ENCODE measurements at places on chromosomes 12 and 14.

DNA sequence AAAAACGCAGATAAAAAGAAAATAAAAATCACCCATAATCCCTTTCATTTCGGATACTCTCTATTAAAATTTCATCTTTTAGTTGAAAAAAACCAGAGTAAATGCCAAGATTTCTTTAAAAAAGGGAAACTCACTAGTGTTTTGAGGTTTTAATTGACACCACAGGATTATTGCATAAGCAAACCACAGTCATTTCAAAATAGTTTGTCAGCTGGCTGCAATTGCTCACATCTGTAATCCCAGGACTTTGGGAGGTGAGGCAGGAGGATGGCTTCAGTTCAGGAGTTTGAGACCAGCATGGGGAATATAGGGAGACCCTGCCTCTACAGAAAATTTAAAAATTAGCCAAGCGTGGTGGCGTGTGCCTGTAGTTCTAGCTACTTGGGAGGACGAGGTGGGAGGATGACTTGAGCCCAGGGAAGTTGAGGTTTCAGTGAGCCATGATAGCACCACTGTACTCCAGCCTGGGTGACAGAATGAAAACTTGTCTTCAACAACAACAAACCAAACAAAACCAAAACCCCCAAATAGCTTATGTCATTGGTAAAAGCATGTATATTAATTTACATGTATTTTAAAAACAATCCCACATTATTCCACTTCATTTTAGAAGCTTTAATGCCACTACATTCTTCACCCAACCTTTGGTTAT is 48.8 kb downstream of the SYNE2 start:
- DNase-seq, result no peak

DNA sequence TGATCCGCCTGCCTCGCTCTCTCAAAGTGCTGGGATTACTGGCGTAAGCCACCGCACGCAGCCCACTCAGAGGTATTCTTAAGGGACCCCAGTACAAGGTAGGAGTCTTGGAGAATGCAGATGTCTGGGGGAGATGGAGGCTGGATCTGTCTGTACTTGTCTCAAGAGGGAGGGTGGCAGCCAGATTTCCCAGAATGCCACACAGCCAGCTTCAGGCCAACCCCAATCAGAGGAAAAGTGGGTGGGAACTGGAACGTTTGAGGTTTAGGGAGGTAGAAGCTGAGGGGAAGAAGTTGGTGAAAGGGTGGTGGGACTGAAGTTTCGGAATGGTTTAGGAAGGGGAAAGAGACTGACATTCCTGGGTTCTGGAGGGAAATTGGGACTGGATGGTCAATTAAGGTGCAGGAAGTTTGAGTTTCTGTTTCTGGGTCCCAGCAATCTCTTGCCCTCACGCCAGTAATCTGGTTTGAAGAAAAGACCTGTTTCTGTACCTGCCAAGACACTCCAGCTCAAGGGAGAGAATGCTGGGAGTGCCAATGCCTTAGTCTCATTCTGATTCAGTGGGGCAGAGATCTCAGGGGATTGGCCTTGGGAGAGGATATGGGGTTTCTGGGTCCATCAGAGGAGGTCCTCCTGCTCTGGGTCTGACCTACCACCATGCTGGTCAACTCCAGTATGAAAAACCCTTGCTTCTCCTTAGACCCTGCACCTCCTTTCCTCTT is 8.1 kb upstream of the ZNF385A start:
- no peak for DNase-seq

GRCh38 chr12:100184549-100185145 is 16.0 kb upstream of the ACTR6 start:
- no peak for DNase-seq

DNA sequence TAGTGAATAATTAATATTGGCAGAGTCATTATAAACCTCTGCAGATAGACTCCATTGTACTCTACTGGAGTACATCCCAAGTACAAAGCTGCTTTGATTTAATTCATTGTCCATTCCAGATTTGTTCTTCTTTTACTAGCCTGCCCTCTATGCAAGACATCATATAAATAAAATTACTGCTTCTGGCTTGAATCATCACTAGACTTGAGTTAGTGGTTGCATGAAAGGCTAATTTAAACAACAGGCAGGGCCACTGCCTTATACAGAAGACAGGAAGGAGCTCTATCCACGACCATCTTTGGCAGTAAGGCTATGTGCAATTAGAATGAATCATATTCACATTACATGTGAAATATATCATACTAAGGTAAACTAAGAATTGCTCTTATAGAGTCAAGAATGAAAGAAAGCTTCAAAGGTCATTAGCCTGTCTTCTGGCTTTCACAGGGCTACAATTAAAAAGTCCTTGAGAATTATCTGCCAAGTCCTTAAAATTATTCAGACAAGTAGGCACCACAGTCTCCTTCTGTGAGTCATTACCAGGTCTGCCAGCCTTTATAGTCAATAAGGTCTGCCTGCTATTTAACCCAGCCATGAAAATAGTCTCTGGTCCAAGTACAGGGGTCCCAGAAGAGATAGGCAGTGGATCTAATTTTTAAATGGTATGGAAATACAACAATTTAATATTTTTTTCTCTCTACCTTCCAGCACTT is 631.8 kb downstream of the TMTC2 start:
- DNase-seq, result no peak

- DNase-seq, result no peak
Measured at GRCh38 chr14:102630881-102631280, 38.4 kb downstream of the RCOR1 start.

DNA sequence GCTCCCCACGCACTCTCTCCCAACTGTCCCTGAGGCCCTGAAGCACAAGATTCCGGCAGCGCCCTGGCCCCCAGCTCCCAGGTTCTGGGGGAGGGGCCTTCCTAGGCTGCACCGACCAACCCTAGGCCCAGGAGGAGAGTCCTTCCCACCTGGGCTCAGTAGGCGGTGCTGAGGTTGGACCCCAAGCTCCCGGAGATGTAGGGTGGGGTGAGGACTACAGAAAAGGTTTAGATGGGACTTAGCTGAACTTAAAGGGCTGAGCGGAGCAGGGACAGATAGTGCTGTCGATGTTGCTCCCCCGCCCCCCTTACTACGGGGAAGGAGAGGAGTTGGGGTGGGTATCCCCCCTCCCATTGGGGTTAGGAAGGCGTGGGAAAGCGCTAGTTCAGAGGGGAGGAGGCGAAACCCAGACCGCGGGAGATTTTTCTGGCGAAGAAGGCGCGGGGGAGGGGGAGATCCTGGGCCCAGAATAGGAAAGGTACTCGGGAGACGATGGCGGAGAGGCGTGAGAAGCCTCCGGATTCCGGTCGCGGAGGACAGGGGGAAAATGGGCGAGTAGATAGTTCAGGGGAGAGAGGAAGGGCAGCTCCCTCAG is 4.2 kb upstream of the BAZ2A start:
- DNase-seq, result peak; percentile 93

DNA sequence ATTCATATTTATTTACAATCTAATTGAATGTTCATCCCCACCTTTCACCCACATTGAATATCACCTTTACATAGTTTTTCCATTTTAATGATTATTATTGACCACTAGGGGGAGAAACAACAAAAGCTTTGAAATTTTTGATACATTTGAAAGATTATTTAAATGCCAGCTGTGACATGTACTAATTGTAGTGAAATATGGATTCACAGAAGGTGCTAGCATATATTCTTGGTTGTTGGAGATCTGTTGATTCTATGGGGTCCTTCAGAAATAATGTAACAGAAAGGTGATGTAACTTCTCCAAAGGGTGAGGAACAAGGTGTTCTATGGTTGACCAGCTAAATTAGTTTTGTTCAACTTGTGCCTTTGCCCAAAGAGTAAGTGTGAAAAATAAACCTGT is 22.4 kb upstream of the GPR33 start:
- peak; percentile 32 for DNase-seq

- no peak for DNase-seq
Measured at GRCh38 chr14:62800577-62800976, 244.7 kb downstream of the KCNH5 start.

GRCh38 chr12:94133964-94134795 is 14.2 kb upstream of the PLXNC1 start:
- peak; percentile 73 for DNase-seq

DNA sequence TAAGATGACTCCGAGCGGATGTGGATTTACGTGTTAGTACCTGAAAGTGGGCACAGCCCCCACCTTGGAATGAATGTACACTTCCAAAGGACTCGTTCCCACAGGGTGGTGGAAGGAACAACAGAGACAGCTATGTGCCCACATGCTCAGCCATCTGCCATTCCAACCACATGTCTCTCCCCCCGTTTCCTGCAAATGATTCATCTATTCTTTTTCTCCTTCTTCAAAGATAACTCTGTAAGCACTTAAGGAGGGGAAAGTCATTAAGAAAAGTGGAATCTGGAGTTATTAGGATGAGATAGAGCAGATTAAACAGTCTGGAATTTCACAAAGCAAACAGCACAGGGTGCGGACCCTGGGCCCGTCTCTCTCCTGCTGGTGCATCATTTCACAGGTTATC is 18.5 kb upstream of the DUSP6 start:
- DNase-seq, result peak; percentile 27

- DNase-seq, result peak; percentile 77
Measured at GRCh38 chr12:28872654-28873268, 276.3 kb upstream of the FAR2 start.

GRCh38 chr12:27176765-27177164 is 67.3 kb upstream of the STK38L start:
- no peak for DNase-seq

GRCh38 chr12:51827925-51828818 is 20.3 kb downstream of the FIGNL2 start:
- DNase-seq, result no peak

DNA sequence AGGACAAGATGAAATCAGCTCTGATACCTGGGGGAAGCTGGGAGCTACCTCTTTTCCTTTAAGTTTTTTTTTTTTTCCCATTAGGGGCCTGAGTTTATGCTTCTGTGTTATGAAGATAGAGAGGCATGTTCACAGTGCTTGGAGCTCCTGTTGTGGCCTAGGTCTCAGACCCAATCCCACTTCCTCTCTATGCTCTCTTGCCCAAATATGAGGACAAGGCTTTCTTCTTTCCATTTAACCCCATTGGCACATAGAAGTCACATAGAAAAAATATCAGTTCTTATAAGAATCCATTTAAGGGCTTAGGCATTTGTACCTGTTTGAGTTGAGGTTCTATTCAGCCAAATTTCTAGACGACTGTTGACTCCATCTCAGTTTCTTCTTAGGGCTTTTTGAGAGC is 12.6 kb downstream of the MRPS35 start:
- DNase-seq, result no peak

DNA sequence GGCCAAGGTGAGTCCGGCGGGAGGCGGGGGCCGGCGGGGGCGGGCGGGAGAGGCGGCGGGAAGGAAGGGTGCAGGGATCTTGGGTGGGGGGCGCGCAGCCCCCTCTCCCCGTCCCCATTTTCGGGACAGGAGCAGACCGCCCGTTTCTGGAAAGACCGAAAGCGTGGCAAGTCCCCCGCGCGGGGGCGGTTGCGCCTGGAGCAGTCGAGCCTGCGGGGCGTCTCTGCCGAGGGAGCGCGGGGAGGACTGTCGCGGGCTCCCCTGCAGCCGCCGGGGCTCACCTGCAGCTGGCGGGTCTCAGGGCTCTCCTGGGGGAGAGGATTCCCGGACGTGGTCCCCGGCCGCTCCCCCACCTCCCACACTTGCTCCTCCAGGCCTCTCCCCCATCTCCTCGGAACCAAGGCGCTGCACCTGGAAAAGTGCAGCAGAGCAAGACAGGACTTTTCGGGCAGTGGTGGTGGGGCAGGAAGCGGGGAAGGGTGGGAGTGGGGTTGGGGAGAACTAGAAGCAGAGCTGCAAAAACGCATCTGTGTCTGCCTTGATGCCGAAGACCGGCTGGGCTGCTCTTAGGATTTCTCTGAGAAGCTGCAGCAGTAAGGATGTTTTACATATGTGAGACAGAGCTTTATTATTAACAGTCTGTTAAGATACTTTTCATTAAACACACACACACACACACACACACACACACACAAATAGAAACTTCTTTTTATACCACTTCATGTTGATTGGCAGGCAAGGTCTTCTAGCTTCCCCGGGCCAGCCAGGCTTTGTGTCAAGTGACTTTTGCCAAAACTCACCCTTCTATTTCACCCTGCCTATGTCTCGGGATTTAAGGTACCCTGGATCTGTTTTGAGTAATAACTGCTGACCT is 677 bp downstream of the C12orf75 start:
- peak; percentile 47 for DNase-seq

- DNase-seq, result no peak
Measured at GRCh38 chr12:18872770-18873169, 134.9 kb downstream of the CAPZA3 start.

DNA sequence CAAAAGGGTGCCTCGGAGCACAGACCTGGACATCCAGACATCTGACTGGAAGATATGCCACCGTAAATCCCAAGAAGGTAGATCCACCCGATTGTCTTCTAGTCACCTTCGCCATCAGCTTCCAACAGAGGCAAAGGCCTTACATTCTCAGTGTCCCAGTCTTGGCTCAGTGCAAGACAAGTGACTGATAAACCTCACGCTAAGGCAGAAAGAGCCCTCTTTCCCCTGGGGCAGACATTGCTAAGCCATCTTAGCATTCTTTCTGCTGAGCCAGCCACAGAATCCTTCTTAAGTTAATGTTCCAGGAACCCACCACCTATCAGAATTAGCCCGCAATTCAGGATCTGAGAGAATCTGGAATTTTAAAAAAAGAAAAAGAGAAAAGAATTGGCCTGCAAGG is 4.3 kb upstream of the PLEKHG6 start:
- DNase-seq, result no peak

- DNase-seq, result no peak
Measured at GRCh38 chr14:73955674-73956073, 5.6 kb downstream of the COQ6 start.

DNA sequence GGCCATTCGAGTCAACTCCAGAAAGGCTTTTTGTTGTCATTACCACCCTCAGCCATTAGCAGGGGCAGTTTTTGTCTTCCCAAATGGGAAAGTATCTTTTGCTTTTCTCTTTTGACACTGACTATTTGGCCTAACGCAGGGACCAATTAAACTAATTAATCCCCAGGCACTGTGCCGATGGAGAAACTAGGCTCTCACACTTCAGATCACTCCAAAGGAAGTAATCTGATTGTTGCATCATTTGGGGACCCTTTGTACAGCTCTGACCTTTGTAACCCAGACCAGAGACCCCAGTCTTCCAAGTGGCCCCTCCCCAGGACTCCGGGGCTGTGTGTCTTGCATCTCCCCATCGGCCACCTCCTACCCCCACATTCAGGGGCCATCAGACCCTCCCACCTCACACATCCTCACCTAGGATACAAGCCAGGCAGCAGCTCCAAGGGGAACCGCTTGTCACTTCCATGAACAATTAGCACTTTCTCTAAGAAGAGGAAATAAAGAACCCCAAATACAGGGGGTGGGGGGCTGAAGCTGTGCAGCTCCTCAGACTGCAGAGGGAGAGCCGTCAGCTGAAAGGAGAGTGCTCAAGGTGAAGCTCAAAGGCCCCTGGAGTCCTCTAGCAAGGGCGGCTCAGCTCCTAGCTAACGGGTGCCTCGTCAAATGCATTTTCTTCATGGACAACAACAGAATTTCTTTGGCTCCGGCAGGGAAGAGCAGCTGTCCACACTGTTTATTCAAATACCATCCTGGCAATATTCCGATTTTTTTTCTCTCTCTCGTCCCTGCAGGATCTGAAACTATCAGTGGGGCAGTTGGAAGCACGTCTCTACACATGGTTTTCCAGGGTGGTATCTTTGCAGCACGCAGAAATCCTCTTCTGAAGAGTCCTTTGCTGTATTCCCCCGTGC is 64.3 kb upstream of the DIO3 start:
- DNase-seq, result no peak

GRCh38 chr14:30551460-30551859 is 7.5 kb upstream of the G2E3 start:
- DNase-seq, result no peak

Data from NCI-H82 (cell line).